AG09309 (cell line): ENCODE measurements at places on chromosomes 3 and 15.

GRCh38 chr15:101404245-101404644 is 85.3 kb downstream of the PCSK6 start:
- DNase-seq, result no peak

DNA sequence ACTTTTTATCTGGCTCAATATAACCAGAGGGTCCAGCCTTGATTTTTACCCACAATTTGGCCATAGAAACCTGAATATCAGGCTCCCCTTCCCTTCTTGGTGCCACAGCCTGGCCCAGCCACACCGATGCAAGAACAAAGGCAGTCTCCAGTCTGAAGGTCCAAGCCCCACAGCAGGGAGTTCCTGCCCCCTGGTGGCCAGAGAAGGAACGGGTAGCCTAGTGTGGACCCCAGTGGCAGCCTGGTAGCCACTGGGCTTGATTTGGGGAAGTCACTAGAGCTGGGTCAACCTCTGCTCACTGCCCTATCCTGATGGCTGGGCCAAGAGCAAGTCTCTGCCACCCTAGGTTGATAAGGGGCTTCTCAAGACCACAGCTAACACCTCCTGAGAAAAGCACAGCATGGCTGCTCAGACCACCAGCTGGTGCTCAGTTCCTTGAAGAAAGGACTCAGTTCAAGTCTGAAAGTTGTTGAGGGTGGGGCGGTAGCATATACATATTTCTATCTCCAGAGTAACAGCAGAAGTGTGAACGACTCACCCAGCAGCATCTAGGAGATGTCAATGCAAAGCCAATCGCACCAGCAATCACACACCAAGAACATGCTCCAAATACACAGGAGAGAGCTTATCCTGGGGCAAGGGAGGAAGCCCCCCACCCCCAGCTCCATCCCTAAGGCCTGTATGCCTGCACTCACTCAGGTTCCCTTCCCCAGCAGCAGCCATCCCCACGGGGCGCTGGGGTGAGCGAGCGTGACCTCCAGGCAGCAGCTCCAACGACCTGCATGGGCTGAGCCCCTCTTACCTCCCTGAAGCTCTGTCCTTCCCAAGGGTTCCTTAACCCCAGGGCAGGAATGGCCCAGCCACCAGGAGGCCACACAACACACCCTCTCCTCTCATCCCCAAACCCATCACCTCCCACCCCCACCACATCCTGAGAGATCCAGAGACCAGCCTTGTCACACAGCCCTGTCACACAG is 7.6 kb downstream of the PFKFB4 start:
- no peak for DNase-seq

DNA sequence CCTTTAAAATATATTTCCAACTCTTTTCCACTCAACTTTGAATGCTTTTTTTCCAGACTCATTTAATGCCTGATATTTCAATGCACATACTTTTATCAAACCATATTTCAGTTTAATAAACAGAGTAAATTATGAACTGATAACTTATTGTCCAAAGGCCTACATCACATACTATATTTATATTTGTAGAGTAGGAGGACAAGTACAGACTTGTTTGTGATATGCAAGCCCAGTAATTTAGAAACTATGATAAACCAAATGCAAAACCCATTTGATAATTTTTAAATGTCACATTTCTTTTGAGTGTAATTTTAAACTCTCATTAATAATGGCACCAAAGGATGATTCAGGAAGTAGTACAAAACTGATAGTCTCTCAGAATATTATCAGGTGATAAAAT is 3.3 kb downstream of the RFX7 start:
- DNase-seq, result no peak

DNA sequence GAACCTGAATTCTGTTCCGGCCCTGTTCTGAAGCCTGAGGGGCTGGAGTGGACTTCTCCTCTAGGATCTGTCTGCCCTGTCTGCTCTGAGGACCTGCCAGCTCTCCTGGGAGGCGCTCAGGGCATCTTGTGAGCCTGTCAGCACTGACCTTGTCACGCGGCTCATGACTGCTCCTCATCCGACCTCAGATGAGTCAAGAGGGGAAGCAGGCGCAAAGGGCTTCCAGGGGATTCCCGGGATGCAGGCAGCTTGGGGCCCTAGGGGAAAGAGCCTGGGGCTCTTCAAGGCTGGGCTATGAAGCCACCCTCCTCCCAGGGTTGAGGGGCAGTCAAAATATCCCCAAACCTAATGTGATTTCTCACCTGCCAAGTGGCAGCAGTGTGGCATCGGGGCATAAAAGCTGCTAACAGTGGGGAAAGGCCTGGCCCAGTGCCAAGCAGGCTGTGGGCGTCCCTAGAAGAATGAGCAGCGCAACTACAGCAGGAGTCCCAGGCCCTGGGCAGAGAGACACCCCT is 27.6 kb upstream of the ANKDD1A start:
- DNase-seq, result no peak

DNA sequence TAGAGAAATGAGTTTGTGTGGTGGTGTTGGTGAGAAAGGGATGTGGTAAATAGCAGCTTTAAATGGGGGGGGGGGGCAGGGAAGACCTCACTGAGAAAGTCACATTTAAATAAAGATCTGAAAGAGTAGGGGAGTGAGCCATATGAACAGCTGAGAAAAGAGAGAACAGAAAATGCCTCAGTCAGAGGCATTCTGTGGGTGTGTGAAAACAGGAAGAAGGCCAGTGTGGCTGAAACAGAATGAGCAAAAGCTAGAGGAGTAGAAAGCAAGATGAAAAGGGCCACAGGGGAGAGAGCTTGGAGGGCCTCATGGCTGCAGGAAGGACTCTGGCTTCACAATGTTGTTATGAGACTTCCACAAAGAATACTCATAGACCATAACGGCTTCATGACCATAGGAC is 783.3 kb downstream of the ZPLD1 start:
- no peak for DNase-seq

- no peak for DNase-seq
Measured at GRCh38 chr15:95912280-95912625, 418.2 kb upstream of the NR2F2 start.

- DNase-seq, result no peak
Measured at GRCh38 chr15:70016511-70016994, 81.2 kb downstream of the TLE3 start.

GRCh38 chr3:134898181-134898754 is 103.2 kb downstream of the EPHB1 start:
- DNase-seq, result no peak

- no peak for DNase-seq
Measured at GRCh38 chr3:41126961-41127360, 72.3 kb upstream of the CTNNB1 start.
